ENCODE measurements at places on chromosomes 7 and 10.

GRCh38 chr7:96075510-96076349 lies 246.2 kb downstream of the SLC25A13 start:
- peak; percentile 60 for DNase-seq

GRCh38 chr7:74101061-74101681 lies 17.6 kb downstream of the LIMK1 start:
- DNase-seq, result no peak

DNA sequence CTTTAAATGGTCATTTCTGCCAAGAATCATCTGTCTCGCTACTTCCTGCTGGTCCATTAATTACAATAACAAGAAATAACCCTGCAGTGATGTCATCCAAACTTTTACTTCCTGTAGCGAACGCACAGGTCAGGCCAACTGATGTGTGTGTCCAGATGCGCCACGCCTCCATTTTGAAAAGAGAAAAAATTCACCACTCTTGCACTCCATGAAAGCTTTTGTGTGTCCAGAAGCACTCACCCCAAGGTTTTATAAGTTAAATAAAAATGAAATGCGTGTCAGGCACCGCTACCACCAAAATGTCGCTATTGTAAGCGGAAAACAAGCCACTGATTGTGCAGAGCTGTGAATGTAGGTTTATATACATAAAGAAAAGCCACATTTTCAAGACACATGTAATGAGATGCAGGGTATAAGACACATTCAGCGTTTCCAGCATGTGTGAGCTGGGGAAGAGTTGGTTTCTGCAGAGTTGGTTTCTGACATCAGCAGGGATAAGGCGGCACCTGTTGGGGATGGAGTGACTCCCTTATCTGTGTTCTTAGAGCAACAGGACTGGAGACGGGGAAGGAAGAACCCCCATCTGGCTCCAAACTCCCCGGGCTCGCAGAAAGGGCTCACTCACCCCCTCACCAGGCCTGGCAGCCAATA lies 83.3 kb downstream of the CTBP2 start:
- DNase-seq, result no peak

DNA sequence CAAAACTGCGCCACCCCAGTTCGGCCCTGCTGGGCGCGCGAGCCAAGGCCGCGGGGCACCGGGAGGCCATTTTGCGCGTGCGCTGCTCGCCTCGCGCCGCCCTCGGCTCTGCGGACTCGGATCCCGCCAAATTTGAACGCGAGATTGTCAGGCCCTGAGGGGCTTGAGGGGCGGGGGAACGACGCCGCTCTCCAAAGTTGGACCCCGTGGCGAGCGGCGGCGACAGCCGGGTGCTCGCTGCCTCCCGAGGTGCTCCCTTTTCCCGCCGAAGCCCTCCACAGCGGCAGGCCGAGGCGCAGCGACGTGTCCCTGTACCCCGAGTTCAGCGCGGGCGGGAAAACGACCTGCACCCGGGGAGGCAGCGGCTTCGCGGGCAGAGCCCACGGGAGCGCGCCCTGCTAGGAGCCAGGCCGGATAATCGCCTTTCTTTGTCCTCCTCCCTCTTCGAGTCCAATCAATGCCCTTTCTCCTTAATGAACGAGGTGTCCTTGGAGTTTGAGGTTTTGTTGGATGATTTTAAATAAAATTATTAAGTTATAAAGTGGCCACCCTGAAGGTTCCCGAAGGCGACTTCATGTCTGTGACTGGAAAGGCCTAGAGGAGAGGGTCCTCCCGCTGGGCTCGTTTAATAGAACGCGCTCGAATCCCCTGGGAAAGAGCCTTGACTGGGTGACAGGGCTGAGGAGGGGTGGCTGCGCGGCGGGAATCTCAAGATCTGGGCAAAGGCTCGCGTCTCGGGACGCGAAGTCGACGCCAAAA lies 10.7 kb upstream of the SPAG6 start:
- DNase-seq, result no peak

- DNase-seq, result no peak
These were observed 47.2 kb downstream of the MALSU1 start for GRCh38 chr7:23346316-23346715.

- DNase-seq, result no peak
These were observed 41.2 kb downstream of the WIPF3 start for GRCh38 chr7:29847496-29847895.

GRCh38 chr10:35423505-35424306 lies 87.4 kb downstream of the CCNY start:
- DNase-seq, result no peak

DNA sequence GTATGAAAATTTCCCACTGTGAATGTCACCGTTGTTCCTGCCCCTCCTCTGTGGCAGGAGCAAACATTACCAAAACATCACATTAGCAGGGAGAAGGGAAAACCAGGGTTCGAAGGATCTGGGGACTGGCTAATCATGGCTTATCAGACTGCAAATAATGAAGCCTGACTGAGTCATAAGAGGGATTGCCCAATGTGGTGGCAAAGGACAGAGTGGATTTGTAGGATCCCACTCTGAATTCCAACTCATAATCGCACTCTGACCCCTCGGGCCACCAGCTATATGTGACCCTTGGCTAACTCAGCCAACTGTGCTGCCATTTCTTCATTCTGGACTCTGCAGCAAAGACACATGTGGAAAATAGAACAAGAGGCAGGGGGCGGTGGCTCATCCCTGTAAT lies 347.3 kb upstream of the AUTS2 start:
- DNase-seq, result no peak

DNA sequence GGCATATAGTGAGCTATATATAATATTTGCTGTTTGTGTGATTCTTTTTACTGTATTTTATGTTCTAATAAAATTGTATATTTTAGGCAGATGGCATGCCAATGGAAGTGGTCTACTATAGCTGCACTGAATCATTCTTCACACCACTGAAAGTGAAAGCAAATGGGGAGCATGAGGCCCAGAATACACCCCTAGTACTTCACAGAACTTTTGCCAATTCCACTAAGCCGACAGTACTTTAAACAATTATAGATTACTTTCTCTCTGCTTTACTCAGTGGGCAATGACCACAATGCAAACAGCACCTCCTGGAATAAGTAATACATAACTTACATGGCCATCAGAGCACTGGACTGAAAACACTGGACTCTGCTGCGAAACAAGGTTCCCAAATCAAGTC lies 70.2 kb downstream of the ANKRD26 start:
- no peak for DNase-seq

- no peak for DNase-seq
These were observed 337.8 kb downstream of the ADARB2 start for GRCh38 chr10:1399431-1400100.
